ENCODE measurements at places on chromosomes 6 and 20. TPM values are rescaled to one million over a fixed set of nuclear protein-coding genes. Genes with fewer than 3 reads are reported as not detected.

GRCh38 chr20:56369179-56369578, 10.4 kb downstream of the FAM210B start:
- no peaks in the 10 kb centered on the region for H3K36me3 ChIP-seq
- no peak for DNase-seq
- no peak overlapping the region for H3K4me3 ChIP-seq

DNA sequence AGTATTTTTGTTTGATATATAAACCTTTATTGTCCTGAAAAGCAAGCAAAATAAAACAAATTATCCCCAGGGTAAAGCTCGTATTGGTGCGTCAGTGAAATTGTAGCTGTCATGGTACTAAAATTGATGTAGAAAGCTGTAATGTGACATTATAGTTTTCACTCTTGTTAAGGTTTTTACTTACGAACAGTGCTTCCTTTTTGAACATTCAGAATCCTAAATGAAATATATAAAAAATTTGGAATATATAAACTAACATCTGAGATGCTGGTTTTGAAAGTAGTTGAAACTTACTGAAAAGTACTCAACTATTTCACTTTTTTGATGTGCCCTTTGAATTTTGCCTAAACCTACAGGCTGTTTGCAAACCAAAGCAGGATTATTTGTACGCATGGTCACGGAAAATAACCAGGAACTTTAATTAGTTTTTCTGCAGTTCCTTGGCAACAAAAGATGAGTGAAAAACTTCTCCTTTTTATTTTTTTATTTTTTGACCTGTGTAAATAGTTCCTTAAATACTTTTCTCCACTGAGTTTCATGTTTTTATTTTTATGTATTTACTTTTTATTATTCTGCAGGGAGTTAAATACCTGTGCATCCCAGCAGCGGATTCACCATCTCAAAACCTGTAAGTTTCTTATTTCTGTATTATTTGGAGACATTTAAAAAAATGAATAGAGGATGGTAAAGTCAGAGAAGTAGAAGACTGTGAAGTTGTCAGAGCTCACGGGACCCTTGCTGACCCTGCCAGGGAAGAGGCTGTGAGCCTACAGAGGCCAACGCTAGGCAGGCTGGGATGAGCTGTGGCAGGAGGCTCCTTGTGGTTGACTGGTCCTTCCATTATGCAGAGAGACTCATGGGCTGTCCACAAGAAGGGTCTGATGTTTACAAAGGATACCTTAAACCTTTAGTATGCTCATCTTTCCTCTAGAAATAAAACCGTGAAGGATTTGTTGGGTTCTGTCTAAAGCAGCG, 42.5 kb downstream of the DUSP22 start:
- no peak overlapping the region for H3K27ac ChIP-seq
- no peak for DNase-seq
- H3K4me1 ChIP-seq: no peaks in the 10 kb centered on the region
- H3K27me3 ChIP-seq: no peaks in the 10 kb centered on the region

RBBP8NL gene
- total RNA-seq: 2.5 TPM

ZFAND3 gene
- 31.5 TPM for total RNA-seq

PACRG gene
- 6.9 TPM for total RNA-seq

GRCh38 chr20:8320306-8320705, 188.2 kb downstream of the PLCB1 start:
- H3K27me3 ChIP-seq: no peaks in the 10 kb centered on the region
- H3K36me3 ChIP-seq: no peaks in the 10 kb centered on the region
- no peaks in the 10 kb centered on the region for H3K4me1 ChIP-seq
- DNase-seq: no peak

DNA sequence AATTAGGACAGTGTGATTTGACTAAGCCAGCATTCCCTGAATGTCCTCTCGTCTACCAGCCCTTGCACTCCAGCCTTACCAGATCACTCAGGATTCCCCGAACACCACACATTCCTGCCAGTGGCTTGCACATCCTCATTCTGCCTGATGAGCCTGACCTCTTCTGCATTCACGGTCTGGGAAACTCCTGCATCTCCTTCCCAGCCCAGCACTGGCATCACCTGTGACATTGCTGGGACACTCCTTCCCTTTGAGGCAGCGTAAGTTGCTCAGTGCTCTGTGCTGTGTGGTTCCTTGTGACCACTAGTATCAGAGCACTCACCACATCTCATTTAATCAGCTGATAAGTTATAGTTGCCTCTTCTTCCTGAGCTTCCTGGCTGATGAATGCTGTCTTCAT, 17.3 kb downstream of the NCOA7 start:
- peaks cover 11% of the 10 kb centered on the region for H3K4me1 ChIP-seq
- no peaks in the 10 kb centered on the region for H3K36me3 ChIP-seq
- H3K27ac ChIP-seq: no peak overlapping the region
- H3K4me3 ChIP-seq: no peak overlapping the region
- no peak for DNase-seq

DNA sequence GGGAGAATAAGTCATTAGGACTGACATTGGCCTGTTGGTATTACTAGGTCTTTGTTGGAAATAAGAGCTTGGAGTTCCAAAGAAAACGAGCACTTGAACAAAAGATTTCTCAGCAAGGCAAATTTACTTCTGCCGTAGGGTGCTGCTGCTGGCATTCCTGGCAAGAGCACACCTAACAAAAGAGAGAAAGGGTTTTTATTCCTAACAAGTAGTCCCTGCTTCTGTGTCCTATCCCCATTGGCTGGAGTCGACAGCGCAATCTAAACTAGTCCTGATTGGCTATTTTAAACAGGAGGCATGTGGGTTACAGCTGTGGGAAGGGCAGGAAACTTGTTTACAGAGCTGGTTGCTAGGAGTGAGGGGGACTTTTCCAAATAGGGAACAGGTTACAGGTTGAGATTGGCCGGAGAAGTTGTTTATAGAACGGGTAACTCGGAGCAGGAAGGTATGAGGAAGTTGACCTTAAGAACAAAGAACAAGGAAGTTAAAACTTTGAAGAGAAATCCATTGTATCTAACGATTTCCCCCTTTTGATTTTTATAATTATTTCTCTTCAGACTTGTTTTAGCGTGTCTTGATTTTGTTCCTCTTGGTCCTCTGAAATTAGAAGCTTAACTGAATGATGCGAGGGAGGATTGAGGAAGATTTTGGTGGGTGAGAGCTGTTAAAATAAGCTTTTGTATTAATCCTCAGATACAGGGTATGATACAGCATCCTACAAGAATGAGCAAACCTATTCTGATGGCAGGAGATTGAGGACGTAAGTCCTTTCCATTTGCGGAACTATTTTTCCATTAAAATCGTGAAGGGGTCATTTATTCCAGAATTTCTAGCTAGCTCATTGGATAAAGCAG, 3.4 kb upstream of the ZNFX1 start:
- peaks cover 65% of the 10 kb centered on the region for H3K36me3 ChIP-seq
- H3K4me1 ChIP-seq: peaks cover 5% of the 10 kb centered on the region
- H3K4me3 ChIP-seq: peak overlapping the region; percentile 4
- H3K27me3 ChIP-seq: no peaks in the 10 kb centered on the region

- H3K27me3 ChIP-seq: no peaks in the 10 kb centered on the region
- H3K36me3 ChIP-seq: no peaks in the 10 kb centered on the region
- no peak overlapping the region for H3K27ac ChIP-seq
- no peak overlapping the region for H3K4me3 ChIP-seq
Measured at GRCh38 chr6:36912030-36912454, 26.3 kb downstream of the C6orf89 start.

GRCh38 chr20:5886788-5887187, 63.5 kb downstream of the TRMT6 start:
- no peak for DNase-seq
- H3K27me3 ChIP-seq: no peaks in the 10 kb centered on the region
- H3K4me3 ChIP-seq: no peak overlapping the region
- H3K36me3 ChIP-seq: no peaks in the 10 kb centered on the region
- no peak overlapping the region for H3K27ac ChIP-seq
